Esophagus squamous epithelium (tissue), 5 donors: ENCODE measurements at places on chromosomes 16 and 17.

- no peak overlapping the region for H3K4me3 ChIP-seq
- H3K36me3 ChIP-seq, result no peaks in the 10 kb centered on the region
- H3K27me3 ChIP-seq, result peaks cover 44% of the 10 kb centered on the region
These were observed 71.9 kb downstream of the RBBP6 start for GRCh38 chr16:24611310-24611709.

GRCh38 chr16:11236461-11237254 is 19.3 kb downstream of the SOCS1 start:
- no peak overlapping the region for H3K4me3 ChIP-seq
- H3K27ac ChIP-seq, result no peak overlapping the region
- H3K4me1 ChIP-seq, result peaks cover 8% of the 10 kb centered on the region
- DNase-seq, result no peak
- H3K27me3 ChIP-seq, result no peaks in the 10 kb centered on the region

DNA sequence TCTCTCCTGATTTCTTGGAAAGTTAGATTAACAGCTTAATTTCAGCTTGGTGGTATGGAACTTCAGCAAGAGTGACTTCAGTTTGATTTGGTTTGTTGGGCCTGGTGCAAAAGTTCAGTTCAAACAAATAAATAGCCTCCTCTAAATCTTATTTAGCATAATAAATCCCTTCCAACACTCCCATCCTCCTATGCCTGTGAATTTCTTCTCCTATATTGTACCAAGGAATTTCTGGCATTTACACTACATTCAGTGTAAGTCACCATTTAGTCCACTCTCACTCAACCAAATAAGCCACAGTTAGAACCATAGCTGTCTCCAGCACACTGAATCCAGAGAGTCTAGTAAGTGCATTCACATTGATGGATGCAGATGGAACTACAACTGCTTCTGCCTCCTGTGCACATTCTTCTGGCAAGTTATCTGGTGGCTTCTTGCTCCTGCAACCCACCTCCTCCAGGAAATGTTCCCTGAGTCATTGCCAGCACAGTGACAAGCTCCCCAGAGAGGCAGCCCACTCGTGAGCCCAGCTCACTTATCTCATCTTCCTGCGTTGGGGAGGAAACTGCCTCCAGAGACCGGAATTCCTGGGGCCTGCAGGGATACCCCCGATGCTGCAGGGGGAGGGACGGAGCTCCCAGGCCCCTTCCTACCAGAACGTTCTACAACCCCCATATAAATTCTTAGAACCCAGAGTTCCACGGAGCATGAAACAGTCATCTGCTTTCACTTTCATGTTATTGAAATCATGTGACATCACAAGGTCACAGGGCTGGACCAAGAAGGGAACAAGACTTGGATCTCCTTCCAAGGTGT is 318.3 kb downstream of the PHKB start:
- no peaks in the 10 kb centered on the region for H3K36me3 ChIP-seq
- H3K4me1 ChIP-seq, result no peaks in the 10 kb centered on the region
- H3K4me3 ChIP-seq, result no peak overlapping the region

- H3K4me1 ChIP-seq, result no peaks in the 10 kb centered on the region
- H3K36me3 ChIP-seq, result no peaks in the 10 kb centered on the region
These were observed 20.4 kb downstream of the BEAN1 start for GRCh38 chr16:66447491-66447890.

DNA sequence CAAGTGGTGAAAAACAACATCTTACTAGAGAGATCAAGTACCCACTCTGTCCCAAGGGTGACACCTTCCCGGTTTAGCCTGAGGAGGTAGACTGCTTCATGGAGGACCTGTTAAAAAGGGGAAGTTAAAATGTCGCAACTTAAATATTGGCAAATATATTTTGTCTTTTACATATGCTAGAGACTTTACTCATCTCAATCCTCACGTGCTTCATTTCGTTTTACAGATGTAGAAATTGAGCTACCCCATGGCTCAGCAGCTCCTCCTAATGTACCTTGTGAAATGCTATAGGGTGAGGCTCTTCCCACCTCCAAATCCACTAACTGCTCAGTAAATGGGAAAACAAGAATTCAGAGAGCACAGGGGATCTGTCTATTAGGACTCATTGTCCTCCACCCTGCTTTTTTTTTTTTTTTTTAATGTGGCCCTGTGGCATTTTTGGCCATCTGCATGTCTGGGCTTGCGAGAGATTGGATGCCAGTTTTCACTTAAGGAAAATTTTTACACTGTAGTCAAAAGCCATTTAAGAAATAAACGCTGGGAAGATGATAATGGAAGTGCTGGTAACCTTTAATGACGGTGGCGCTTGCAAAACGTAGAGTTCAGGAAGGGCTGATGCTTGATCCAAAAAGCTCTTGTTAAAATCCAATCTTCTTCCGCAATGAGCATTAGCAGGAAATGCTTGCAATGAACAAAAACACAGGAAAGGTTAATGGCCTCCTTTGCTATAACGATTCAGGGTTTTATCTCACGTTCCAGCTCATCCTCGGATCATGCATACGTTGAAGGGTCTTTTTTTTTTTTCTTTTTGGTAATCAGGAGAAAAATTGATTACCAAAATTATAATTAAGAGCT is 39.8 kb downstream of the HSBP1 start:
- no peaks in the 10 kb centered on the region for H3K27me3 ChIP-seq
- no peak overlapping the region for H3K27ac ChIP-seq
- no peaks in the 10 kb centered on the region for H3K4me1 ChIP-seq

DNA sequence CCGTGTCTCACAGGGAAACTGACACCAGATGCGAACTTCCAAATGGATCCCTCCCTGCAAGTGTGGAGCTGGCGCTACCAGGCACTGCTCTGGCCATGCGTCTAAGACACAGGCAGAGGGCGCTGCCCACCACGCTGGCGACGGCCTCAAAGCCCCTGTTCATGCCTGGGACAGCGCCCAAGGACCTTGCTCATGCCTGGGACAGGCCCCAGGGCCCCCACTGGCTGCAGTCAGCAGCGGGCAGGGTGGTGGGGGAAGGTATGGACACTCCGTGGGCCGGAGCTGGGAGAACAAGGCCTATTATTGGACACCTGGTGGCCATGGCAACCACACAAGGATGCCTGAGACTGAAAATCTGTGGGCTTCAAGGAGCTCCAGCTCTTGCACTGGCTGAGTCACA is 8.8 kb downstream of the ZG16B start:
- no peaks in the 10 kb centered on the region for H3K36me3 ChIP-seq
- H3K4me1 ChIP-seq, result no peaks in the 10 kb centered on the region
- peaks cover 30% of the 10 kb centered on the region for H3K27me3 ChIP-seq

DNA sequence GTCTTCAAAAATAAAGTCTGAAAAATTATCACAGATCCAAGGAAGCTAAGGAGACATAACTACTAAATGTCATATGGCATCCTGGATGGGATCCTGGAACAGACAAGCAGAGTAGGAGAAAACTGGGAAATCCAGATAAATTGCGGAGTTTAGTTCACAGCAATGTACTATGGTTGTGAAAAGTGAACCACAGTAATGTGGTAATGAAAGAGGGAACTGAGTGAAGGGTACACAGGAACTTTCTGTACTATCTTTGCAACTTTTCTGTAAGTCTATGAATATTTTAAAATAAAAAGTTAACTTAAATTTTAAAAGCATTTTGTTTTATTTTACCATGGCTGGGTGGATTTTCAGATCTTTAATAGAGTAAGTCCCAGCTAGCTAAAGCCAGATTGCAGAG is 16.3 kb downstream of the SLFN12L start:
- H3K4me3 ChIP-seq, result no peak overlapping the region
- H3K27ac ChIP-seq, result peak overlapping the region; percentile 32
- H3K4me1 ChIP-seq, result no peaks in the 10 kb centered on the region

GRCh38 chr16:84607694-84608093 is 10.2 kb downstream of the COTL1 start:
- no peak overlapping the region for H3K4me3 ChIP-seq
- no peaks in the 10 kb centered on the region for H3K27me3 ChIP-seq
- H3K4me1 ChIP-seq, result peaks cover 8% of the 10 kb centered on the region
- DNase-seq, result no peak

DNA sequence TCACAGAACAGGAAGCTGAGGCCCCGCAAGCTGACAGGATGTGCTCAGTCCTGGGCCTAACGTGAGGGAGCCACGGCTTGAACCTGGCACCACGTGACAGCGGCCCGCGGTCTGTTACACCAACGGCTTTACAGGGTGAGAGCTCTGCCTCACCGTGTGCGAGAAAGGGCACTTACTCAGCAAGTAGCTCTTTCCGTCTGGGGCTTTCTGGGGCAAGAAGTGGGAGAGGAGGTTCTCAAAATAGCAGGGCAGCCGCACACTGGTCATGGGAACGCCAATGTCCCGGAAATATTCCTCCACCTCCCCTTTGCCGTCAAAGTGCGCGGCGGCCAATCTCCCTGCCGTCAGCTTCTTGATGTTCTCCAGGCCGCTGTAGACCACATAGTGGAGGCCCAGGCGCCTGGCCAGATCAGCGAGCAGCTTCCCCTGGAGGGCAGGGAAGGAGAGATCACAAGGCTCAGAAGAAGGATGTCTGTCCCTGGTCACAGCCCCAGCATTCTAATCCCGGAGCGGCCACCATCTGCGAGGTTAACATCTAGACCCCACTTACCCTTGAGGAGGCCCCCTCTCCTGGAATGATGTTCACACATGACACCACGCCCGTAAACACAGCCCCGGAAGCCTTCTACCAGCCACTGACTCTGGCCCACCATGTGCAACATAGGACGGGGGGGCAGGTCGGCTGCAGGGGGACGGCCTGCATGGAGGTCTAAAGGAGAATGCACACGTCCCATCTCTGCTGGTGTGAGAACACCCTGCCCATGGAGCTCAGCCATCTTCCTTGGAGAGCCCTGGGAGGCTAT is 8.2 kb downstream of the NMRAL1 start:
- H3K4me3 ChIP-seq, result no peak overlapping the region
- peak overlapping the region; percentile 52 for H3K27ac ChIP-seq
- no peaks in the 10 kb centered on the region for H3K27me3 ChIP-seq
